CD4-positive, alpha-beta T cell treated with Interleukin-1 beta for 1 hour (primary cell): ENCODE measurements at places on chromosomes 12 and 14.

DNA sequence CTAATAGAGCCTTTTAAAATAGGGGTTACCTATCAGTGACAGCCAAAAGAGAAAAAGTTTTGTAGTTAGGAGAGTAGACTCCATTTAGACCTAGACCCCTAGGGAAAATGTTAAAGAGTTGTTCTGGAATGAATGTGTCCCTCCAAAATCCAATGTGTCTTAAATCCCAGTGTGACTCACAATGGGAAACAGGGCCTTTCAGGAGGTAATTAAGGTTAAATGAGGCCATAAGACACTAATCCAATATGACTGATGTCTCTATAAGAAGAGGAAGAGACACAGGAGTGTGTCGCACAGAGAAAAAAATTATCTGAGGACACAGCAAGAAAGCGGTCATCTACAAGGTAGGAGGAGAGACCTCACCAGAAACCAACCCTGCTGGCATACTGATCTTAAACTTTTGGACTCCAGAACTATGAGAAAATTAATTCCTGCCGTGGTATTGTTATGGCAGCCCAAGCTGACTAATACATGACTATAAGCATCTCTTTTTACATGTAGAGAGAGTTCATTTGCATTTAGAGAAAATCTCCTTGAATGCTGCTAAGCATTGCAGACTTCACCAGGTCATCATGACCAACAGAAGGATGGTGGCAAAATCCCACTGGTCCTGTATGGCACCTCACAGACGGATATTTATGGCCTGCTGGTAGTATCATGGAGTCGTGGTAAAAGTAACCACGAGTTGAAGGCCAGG is 259.6 kb upstream of the TMTC1 start:
- DNase-seq, result no peak

GRCh38 chr14:36238666-36239363 is 62.3 kb upstream of the PTCSC3 start:
- DNase-seq, result no peak

GRCh38 chr14:100736269-100737180 is 9.8 kb downstream of the DLK1 start:
- DNase-seq, result no peak

- DNase-seq, result no peak
Measured at GRCh38 chr14:65110525-65110924, 8.2 kb upstream of the MAX start.
